Activated CD4-positive, alpha-beta T cell treated with anti-CD3 and anti-CD28 coated beads, Interleukin-2, amount 10 ng/mL, durations not matched to agents 24 days and 14 days (primary cell): ENCODE measurements at places on chromosomes 13 and 19. TPM values are rescaled to one million over a fixed set of nuclear protein-coding genes. Genes with fewer than 3 reads are reported as not detected.

Gene ZNF224
- 17.0 and 17.4 TPM in 2 replicates for total RNA-seq

Gene KISS1R
- 12.9 and 16.8 TPM in 2 replicates for total RNA-seq

Gene CBY2
- total RNA-seq: not detected in 2 replicates

Gene TINCR
- 0.33 and 0.52 TPM in 2 replicates for total RNA-seq

Gene LGALS13
- total RNA-seq: not detected in 2 replicates

Gene C1QTNF9
- 0.09 TPM in 1 of 2 replicates, not detected in the other for total RNA-seq

Gene DENND1C
- 63.7 and 67.6 TPM in 2 replicates for total RNA-seq

Gene ZNF560
- not detected in 2 replicates for total RNA-seq

Gene JAK3
- total RNA-seq: 226 and 239 TPM in 2 replicates

Gene HSPH1
- 381 and 385 TPM in 2 replicates for total RNA-seq

Gene ZNF418
- total RNA-seq: 1.2 and 1.5 TPM in 2 replicates

Gene CCDC122
- 0.56 and 1.7 TPM in 2 replicates for total RNA-seq

Gene SGCG
- total RNA-seq: not detected in 2 replicates

Gene RPL28
- 1,992 and 2,022 TPM in 2 replicates for total RNA-seq

Gene C2CD4C
- total RNA-seq: 0.07 and 0.17 TPM in 2 replicates

Gene ZNF615
- 5.9 and 6.9 TPM in 2 replicates for total RNA-seq

Gene SOX1
- not detected in 2 replicates for total RNA-seq

Gene ZNF628
- total RNA-seq: 8.8 and 10.0 TPM in 2 replicates

Gene IRGC
- total RNA-seq: not detected in 2 replicates

Gene PRRG2
- 0.56 and 1.0 TPM in 2 replicates for total RNA-seq

Gene ZNF709
- 1.3 and 1.5 TPM in 2 replicates for total RNA-seq

Gene SMIM24
- total RNA-seq: 0.33 TPM in 1 of 2 replicates, not detected in the other

Gene ZNF471
- total RNA-seq: 0.09 and 0.19 TPM in 2 replicates

Gene SIN3B
- total RNA-seq: 40.2 and 43.9 TPM in 2 replicates

Gene ZNF728
- total RNA-seq: not detected in 2 replicates

Gene TTC9B
- total RNA-seq: not detected in 2 replicates

Gene ONECUT3
- not detected in 2 replicates for total RNA-seq

Gene PDX1
- total RNA-seq: not detected in 2 replicates

Gene LILRB4
- total RNA-seq: not detected in 2 replicates
